ENCODE measurements at places on chromosomes 3 and 15. TPM values are rescaled to one million over a fixed set of nuclear protein-coding genes. Genes with fewer than 3 reads are reported as not detected.

The TMEM39A gene
- total RNA-seq: 61.9 TPM

The BCL2A1 gene
- 18.1 TPM for total RNA-seq

- no peak for DNase-seq
Measured at GRCh38 chr3:188006726-188007393, 147.1 kb upstream of the LPP start.

DNA sequence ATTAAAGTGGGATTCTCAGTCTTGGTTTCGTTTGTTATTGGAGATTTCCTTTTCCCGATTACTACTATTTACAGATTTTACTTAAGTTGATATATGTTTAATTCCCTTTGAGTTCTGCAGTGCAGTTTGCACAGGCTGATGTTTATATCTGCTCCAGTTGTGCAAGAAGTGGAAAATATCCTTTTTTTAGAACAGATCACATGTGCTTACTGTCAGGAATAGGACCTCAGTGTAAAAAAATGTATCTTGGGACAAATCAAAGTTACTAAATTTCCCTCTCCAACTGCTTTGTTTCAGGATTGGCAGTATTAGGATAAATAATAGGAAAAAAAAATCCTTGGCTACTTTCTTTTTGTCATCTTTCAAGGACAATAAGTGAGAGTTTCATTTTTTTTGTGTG is 6.9 kb downstream of the MITF start:
- no peak for DNase-seq

- no peak for DNase-seq
Measured at GRCh38 chr15:32908135-32908801, 190.5 kb downstream of the GREM1 start.

DNA sequence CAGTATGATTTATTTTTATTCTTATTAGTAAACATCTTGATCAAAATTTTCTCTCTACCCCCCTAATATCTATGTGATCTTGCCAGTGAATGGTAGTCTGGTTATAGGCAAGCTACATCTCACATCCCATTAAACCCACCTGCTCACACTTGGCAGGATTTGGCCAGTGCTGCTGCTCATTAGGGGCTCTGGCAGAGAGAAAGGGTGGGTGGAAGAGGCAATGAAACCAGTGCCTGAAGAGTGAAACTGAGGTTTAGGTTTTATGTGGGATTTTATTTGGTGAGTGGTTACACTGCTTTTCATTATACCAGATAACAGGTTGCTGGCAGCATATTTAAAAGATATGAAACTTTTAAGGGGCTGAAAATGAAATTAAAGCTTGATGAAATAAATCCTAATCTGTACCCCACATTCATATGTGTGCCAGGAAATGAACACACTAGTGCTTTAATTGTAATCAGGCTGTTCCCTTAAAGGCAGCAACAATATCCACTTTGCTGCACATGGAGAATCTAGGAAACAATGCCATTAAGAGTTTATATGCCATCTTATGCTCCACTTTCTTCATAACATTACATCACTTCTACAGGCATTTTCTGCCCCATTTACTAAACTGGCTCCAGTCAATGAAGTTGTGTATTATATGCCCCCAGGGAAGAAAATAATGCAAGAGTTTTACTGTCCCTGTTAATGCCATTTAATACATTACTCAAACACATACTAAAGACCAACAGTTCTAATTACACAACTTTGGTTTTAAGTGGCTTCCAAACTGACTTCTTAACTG is 688.7 kb downstream of the MECOM start:
- no peak for DNase-seq

GRCh38 chr3:194306771-194307640 is 44.1 kb downstream of the CPN2 start:
- DNase-seq: peak; percentile 30

DNA sequence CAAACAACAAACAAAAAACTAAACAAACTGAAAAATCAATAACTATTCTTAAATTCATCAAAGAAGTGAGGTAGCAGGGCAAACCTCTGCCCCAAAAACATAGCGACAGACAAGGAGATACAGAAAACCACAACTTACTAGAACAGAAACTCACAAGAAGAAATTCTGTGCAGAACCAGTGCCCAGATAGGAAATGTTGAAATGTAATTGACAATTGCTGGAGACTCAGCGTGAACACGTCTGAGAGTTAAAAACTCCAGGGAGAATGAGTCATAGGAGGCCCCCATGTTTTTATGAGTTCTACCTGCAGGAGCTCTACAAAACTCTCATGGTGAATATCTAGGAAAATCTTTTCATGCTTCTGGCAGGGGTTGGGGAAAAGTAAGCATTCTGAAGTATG is 95.5 kb upstream of the SETMAR start:
- DNase-seq: no peak

DNA sequence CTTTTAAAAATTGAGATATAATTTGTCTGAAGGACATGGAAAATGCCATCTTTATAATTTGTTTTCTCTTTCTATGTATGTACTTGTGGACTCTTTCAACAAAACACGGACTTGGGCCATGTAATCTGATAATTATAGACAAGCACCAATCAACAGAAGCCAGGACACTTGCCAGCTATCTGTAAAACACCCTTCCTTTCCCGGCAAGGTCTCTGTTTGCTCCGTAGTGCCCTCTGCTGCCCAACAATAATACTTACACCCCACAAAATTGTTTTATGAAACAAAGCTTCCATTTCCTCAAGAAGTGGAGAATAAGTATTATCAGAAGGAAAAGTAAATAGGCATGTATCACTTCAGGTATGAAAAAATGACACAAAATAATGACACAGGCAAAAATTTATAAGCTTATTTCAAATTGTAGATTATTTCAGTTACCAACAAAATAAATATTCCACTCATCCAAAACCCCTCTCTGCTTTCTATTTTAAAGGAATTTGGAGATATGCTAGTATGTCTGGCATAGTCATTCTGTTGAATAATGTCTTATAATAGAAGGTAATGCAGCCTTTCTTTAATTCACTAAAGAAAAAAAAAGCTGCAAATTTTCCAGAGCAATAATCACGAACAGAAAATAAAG is 32.8 kb downstream of the MYH15 start:
- DNase-seq: no peak

- DNase-seq: no peak
Measured at GRCh38 chr3:38834110-38834509, 18.1 kb upstream of the SCN10A start.

DNA sequence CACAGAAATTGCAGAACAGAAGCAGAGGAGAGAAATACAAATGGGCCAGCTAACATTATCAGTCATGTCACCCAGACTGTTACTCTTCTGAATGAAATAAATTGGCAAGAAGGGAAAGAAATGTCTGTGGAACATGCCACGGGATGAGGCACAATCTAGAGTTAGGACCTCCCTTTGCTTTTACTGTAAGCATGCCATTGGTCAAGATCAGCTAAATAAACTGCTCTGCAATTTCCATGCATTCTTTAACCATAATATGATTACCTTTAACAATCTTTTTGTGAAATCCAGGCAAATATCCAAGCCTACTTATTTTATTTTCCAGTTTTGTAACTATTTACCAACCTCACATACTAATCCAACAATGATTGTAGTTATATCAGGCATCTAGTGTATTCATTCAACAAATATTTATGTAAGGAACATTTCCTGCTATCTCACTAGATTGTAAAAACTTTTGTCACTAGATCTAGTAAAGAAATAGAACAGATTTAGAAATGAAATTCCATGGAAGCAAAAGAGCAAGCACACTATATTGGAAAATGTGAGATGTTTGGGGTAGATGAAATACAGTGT is 383.4 kb downstream of the MECOM start:
- no peak for DNase-seq

- no peak for DNase-seq
Measured at GRCh38 chr15:38460543-38460942, 6.6 kb downstream of the FAM98B start.

The GOLGA6B gene
- total RNA-seq: not detected

GRCh38 chr3:70606018-70606417 is 293.6 kb upstream of the MDFIC2 start:
- DNase-seq: no peak

GRCh38 chr3:37621771-37622170 is 239.9 kb upstream of the CTDSPL start:
- DNase-seq: no peak

Measured in mesenteric fat pad (tissue), 1 donor.